Activated naive CD4-positive, alpha-beta T cell (primary cell): ENCODE measurements at places on chromosomes 11 and 22.

DNA sequence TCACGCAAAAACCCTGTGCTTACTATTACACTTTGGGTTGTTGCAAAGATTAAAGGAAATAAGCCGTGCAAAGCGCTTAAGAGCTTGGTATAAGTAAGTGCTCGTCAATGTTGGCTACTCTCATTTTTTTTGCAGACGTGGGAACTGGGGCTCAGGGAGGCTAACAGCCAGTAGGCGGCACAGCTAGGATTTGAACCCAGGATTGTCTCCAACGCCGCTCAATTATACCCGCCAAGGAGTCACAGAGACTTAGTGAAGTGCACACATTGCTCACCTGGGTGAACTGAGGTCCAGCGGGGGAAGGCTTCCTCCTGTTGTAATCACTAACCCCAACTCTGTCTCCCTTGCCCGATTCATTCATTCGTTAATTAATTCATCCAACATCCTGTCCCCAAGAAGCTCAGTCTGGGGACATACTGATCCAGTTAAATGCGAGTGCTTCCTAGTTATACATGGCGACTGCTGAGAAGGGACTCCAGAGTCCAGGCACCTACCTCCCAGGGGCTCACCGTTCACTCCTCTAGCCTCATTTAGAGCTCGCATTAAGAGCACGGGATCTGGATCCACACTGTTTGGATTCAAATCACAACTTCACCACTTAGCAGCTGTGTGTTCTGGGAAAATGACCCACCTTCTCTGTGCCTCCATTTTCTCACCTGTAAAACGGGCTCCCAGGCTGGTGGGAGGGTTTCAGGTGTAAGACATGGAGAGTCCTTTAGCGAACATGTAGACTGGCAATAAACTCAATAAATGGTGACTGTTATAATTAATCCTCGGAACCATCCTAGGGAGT lies 838 bp upstream of the MTFP1 start:
- no peak for DNase-seq

GRCh38 chr22:49861642-49862495 lies 8.2 kb downstream of the ZBED4 start:
- no peak for DNase-seq

GRCh38 chr11:44010789-44011251 lies 37.0 kb upstream of the ACCSL start:
- no peak for DNase-seq

- DNase-seq, result no peak
Observed at GRCh38 chr11:95093548-95093947, 3.9 kb downstream of the ENDOD1 start.

GRCh38 chr11:72238492-72239312 lies 5.3 kb downstream of the PHOX2A start:
- DNase-seq, result no peak

DNA sequence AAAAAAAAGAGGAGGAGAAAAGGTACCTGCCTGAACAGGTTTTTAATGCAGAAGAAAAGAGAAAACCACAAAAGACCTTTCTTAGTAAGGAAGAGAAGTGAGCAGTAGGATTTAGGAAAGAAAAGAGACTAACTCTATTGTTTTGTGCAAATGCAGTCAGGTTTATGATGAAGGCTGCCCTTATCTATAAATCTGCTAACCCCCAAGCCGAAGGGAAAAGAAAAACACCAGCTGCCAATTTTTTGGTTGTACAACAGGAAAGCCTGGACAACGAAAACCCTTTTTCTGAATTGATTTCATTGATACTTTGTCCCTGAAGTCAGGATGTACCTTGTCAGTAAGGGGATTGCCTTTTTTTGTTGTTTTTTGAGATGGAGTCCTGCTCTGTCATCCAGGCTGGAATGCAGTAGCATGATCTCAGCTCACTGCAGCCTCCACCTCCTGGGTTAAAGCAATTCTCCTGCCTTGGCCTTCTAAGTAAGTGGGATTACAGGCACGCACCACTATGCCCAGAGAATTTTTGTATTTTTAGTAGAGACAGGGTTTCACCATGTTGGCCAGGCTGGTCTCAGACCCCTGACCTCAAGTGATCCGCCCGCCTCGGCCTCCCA lies 21.2 kb downstream of the POLD4 start:
- no peak for DNase-seq
